ENCODE measurements at places on chromosomes 2 and 18.

DNA sequence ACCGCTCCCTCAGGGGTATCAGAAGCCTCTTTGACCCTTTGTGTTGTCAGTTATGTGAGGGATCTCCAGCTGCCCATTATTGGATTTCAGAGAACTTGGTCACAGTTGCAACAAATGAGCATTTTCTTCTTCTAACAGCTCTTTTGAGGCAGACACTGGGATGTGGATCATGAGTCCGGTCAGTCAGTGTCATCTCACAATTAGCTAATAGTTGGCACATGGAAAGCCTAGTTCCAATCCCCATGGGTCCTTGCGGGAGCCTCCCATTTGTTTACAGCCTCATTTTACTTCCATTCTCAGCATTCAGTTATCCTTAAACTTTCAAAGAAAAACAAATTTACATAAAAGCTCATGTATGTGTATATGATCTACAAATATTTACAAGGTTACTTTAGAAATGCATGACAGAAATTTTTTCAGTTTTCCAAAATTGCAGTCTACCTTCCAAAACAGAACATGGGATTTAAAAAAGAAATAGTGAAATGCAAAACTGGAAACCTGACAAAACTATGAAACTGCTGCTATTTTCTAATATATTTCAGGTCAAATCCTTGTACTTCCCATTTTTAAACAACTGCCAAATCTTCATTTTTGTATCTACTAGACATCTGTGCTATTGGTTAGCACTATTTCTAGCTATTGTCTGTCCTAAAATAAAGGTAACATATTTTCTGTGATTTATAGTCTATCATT is 547.1 kb upstream of the ZEB2 start:
- DNase-seq, result no peak

- DNase-seq, result no peak
Observed at GRCh38 chr2:219744600-219744999, 117.2 kb downstream of the SLC4A3 start.

DNA sequence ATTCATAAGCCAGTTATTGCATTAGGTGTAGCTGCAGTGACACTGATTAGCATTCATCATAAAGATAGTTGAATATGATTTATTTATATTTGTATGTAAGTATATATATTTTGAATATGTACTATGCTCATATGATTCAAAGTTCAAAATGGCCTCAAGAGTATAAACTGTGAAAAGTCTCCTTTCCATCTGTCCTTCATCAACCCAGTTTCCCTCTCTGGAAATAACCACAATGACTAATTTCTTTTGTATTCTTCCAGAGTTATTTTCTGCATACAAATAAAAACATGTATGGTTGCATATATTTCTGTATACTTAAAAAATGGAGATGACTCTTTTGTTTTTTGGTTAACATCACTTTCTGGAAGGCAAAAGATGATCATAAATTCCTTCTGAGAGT is 95.2 kb downstream of the CAMKMT start:
- DNase-seq, result no peak

DNA sequence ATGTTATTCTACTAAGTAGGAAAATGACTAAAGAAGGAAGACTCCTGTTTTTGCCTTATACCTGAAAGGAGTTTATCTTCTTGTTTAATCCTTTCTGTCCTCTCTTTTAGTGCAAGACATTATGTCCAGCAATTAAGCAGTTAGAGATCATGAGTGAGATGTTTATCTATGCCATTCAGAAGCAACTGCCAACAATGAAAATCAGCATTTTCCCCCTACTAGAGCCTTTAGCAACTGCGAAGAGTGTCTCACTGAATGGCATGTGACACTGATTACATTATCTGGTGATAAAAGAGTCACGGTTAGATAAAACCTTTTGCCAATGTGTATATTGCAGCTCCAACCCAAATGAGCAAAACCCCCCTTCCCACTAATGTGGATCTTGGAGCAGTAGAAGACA is 357.7 kb upstream of the SYT4 start:
- DNase-seq, result no peak

DNA sequence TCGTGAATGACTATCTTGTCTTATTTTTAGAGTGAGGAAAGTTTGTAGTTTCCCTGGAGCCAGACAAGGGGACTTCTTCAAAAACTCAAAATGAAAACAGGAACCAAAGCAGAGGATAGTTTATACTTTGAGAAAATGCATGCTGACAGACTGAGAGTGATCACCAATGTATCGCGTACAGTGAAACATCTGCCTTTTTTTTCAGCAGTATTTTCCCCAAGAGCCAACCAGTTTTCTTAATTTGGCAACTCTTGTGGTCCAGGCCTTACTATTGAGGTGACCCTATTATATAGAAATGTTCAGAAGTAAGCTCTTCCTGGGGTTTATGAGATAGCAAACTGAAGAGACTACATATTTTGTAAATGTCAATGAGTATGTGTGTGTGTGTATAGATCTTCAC is 153.7 kb upstream of the VRK2 start:
- no peak for DNase-seq

GRCh38 chr2:6352247-6352646 is 513.5 kb downstream of the CMPK2 start:
- DNase-seq, result no peak

DNA sequence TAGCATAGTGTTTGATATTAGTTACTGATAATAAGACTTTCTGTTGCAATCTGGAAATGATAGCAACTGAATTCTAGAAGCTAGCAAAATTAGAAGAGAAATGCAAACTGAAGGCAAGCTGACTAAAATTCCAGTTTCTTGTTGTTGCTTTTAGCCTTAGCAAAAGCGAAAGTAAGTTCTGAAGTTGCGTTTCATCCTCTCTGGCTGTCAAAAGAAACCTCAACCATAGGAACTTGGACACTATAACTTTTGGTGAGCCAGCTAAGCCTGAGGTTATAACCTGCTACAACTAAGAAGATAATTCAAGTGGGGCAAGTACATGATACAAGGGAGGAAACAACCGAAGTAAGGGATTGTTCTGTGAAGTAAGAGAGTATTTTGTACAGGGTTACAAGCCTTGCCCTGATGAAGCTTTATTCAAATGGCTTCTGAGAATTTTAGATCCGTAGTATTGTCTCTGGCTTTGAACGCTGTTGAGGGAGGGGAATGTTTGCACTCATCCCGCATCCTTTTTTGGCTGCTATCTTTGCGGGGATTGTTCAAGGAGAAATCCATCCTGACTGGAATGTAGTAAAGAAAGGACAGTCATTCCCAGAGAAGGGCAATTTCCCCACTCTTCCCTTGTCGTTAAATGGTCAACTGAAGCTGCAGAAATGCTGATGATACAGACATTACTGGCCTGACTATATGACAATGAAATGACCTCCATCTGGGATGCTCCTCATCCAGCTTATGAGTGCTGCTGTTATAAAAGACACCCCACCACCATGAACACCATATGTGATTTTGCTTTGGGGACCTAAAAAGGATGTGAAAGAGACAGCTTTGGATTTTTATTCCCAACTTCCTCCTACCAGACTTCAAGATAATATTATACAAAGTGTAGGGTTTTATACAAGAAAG is 7.0 kb upstream of the TMX3 start:
- DNase-seq, result no peak

DNA sequence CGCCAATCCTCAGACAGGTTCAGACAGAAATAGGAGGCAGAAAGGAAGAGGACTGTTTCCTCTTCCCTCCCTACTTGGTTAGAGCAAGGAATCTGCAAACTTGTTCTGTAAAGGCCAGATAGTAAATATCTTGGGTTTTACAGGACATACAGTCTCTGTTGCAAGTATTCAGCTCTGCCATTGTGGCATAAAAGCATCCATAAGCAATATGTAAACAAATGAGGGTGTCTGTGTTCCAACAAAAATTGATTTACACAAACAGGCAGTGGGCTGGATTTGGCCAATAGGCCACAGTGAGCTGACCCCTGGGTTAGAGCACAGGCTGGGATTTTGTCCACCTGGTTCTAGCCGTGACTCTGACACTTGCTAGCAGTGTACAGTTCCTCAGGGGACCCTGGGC is 89.4 kb downstream of the NRP2 start:
- DNase-seq, result no peak

DNA sequence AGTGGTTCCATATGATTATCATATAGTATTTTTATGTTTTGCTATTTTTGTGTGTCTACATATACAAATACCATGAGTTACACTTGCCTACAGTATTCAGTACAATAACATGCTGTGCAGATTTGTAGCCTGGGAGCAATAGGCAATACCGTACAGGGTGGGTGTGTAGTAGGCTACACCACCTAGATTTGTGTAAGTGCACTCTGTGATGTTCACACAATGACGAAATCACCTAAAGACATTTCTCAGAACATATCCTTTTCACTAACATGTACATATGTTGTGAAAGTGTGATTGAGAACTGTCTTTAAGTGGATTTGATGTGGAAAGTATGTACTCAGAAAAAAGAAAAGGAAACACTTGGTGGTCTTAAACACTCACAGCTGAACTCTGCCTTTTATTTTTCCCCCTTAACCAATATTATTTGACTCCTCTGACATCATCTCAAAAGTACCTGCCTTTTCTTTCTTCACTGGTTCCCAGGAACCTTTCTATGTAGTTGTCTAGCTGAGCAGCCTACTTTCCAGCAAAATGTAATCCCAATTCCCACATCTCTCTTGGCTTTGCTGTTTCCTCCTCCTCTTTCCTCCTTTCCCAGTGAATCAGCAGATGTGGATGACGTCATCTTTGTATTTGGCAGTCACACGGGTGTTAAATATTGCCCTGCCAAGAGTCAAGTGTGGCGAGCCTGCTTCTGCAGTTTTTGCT is 47.7 kb downstream of the OSBPL6 start:
- DNase-seq, result no peak

DNA sequence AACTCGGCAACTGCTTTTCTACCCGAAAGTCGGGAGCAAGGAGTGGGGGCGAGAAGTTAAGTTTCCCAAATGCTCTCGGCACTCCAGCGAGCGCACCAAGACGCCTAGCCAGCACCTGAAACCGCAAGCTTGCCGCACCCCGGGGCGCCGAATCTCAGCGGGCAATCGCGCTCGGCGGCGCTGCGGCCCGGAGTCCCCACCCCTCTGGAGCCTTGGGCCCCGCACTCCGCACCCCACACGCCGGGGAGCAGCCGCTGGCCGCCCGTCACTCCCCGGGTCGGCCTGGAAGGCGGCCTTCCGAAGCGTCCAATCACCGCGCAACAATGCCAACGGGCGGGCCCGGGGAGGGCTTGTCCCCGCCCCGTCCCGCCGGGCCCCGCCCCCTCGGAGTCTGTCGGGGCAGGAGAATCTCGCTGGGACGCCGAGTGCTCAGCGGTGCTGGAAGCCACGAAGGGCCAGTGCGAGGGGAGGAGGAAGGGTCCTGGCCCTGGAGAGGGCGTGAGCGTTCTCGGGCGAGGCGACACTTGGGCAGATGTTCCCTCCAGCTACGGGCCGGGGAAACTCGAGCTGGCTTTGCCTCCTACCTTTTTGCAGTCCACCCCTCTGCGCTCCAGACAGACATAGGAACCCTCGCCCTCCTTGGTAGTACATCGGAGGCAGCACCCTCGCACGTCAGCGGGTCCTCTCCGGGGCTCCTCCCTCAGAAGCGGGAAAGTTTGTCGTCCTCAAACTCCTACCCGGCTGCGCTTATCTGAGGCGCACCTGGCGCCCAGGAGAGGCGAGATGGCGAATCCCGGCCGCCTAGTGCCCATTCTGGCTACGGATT is 1.1 kb upstream of the ZBTB7C start:
- DNase-seq, result peak; percentile 79

DNA sequence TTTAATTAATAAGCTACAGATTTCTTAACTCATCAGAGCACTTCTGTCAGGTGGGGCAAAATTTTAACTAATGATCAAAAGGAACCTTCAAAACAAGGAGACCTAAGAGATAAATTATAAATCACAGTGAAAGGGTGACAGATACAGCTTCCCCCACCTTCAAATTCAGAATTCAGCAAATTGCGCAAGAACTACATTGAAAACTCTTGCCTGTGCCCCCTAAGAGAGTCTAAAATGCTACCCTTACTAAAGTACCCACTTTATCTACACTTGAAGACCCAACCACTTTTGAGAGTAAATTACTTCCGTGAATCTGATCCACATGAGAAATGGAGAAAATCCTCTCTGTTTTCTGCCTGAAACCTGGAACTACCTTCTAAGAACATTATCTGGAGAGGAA is 324.9 kb downstream of the PAX3 start:
- no peak for DNase-seq

- no peak for DNase-seq
Observed at GRCh38 chr2:221517696-221518151, 54.4 kb downstream of the EPHA4 start.

DNA sequence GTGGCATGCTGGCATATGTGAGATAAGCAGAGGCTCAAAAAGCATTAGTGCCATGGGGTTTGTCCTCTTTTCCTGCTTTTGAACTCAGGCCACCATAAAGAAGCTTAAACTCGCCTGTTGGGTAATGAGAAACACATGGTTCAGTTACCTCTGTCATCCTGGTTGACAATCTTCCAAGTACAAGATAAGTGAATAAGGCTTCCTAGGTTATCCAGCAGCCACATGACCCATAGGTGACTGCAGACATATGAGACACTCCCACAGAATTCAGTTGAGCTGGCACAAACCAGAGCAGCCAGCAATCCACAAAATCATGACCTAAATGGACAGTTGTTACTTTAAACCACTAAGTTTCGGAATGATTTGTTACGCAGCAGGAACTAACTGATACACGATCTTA is 97.3 kb downstream of the TACR1 start:
- no peak for DNase-seq

DNA sequence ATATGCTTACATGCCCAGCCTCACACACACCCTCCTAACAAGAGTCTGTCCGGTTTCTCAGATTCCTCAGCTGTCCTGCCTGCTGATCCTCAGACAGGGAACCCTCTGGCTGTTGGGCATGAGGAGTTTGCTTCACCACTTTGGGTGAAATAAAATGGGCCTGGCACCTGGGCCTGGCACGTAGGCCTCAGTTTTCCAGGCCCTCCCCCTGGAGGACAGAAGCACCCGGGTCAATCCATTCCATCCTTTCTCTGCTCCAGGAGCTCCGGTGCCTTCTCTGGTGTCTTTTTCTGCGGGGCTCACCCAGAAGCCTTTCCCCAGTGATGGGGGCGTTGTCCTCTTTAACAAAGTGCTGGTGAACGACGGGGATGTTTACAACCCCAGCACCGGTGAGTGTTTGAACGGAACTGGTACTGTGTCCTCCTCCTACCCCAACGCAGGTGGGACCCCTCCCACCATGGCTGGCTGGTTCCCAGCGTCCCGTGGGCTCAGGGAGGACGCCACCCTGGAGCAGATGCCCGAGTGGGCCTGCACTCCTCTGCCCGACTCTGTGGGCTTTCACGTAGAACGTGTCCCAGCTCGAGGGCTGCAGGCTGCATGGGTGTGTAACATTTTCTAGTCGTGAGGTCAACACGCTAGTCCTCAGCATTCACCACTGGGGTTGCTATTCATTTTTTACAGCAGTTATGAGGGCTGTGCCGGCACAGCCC is 62.8 kb downstream of the EMILIN2 start:
- no peak for DNase-seq
